Foreskin melanocyte (primary cell): ENCODE measurements at places on chromosomes 3 and 15.

DNA sequence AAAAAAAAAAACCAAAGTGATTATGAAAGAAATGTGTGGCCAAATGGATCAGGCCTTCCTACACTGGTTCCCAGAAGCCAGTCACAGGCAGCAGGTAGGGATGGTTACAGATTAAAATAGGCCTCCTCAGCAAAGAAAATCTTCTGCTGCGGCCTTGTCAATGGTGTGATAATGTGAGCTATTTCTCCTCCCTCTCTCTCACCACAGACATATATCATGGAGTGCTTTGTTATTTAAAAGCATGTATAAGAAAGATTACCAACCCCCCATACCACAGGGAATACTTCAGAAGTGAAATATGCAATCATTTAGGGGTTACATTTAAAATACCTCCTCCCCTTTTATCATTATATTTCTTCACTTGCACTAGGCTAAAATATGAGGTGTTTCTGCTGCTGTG lies 32.2 kb upstream of the LRTM1 start:
- no peak for DNase-seq

GRCh38 chr3:189517981-189518380 lies 113.2 kb upstream of the TP63 start:
- no peak for DNase-seq

GRCh38 chr3:156098437-156099035 lies 21.8 kb upstream of the KCNAB1 start:
- no peak for DNase-seq

DNA sequence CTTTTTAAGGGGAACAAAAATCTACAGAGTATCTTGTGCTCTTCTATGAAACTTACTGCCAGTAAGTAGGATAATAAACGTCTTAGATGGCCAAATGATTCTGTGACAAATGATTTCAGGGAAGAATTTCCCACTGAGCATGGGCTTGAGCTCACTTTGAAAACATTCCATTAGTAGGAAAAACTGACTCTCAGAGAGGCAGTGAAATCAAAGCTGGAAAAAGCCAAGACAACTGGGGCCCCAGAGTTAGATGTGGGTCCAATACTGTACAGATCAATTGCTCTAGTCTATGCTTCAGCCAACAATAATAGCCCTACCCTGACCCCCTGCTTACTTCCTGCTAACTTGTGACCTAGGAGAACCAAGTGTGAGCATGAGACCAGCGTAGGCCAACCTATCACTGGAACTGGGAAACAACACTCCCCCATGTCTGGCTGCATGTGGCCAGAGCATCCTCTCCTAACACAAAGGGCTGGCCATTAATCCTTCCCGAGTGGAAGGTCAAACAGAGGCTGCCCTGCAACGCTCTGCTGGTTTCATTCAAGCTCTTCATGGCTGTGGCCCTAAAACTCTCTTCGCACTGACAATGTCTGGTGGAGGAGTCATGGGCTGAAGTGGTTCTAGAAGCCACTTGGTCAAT lies 68.8 kb downstream of the FOXB1 start:
- DNase-seq = no peak

GRCh38 chr3:65810302-65810701 lies 228.4 kb downstream of the MAGI1 start:
- DNase-seq = no peak

DNA sequence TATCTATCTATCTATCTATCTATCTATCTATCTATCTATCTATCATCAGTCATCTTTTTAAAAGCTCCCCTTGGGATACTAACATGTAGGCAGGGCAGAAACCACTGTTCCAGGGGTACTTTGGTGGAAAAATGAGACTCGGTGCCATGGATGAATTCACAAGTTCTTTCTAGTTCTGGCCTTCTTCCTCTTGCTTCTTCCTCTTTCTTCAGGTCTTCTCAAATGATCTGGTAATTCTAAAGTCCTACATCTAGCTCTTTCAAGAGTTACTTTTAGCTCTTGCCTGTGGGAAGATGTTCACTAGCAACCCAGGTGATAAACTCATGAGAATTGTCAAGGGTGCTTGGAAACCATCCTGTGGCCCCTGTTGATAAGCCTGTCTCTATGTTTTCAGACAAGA lies 168.5 kb upstream of the TBC1D5 start:
- DNase-seq = no peak

GRCh38 chr15:47473832-47474231 lies 243.5 kb upstream of the SEMA6D start:
- DNase-seq = no peak
